Stimulated activated CD4-positive, alpha-beta T cell treated with anti-CD3 and anti-CD28 coated beads, Interleukin-1b, Interleukin-23, amount 100 ng/mL, for 4 hours (primary cell): ENCODE measurements at places on chromosomes 12 and 14.
A peak's percentile ranks its signal among the peaks of the same experiment; 100 is the strongest.

DNA sequence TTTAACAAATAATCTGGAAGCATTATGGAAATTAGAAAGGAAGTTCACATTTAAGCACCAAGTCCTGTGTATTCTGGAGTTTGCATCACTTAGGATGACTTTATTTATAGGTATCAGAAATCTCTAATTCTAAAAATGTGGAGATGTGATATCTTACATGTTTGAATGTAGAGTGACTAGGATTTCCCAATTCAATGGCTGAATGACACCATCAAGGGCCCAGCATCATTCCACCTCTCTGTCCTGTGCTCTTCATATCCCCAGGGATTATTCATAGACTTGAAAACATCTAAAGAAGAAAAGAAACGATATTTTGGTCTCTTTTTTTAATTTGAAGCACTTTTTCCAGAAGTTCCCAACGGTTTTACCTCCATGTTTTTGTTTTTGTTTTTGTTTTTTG lies 15.2 kb upstream of the METAP2 start:
- no peak for DNase-seq

DNA sequence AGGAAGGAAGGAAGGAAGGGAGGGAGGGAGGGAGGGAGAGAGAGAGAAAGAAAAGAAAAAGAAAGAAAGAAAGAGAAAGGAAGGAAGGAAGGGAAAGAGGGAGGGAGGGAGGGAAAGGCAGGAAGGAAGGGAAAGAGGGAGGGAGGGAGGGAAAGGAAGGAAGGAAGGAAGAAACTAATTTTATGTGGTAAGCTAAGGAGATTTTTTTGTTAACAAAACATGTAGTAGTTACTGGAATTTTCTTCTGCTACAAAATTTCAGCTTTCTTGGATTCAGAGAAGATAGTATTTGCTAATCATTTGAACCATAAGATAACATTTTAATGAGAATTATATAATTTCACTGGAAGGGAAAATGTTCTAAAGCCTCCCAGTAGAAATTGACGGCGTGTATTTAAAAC lies 437.8 kb upstream of the DCN start:
- DNase-seq, result no peak

GRCh38 chr12:19431407-19432308 lies 7.6 kb upstream of the AEBP2 start:
- no peak for DNase-seq

DNA sequence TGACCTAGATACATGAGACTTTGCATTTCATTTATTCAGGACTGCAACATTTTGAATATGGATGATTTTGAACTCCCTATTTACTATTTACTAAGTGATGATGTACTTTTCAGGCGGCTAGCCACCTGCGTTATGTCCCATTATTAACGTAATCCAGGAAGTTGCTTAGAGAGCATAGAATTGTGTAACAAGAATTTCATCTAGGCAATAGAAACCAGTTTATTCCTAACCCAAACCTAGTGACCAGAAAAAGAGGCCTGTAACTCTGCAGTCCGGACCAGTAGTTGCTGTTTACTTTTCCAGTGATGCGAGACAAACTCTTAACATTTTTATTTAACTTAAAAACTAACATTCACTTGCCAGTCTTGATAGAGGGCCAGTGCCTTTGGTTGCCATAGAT lies 12.3 kb downstream of the NUDT4 start:
- DNase-seq, result no peak

DNA sequence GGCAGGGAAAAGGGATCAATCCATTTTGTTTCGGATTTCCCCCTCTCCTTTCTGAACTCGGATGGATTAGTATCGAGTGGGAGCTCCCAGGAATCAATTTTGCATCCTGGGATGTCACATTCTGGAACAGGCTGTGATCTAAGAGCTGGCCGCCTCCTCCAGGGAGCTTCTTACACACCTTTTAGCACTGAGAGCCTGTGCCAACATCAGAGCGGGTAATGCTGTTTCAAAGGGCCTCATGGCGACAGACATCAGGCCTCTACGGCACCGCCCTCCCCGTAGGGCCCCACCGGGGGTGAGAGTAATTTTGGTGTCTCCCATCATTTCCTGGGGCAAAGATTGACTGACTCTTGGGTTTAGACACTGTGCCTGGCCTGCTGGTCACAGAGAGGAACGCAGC lies 2.7 kb downstream of the GALNT9 start:
- DNase-seq, result no peak

GRCh38 chr14:74083161-74083560 lies 1.1 kb downstream of the ALDH6A1 start:
- no peak for DNase-seq

GRCh38 chr12:25352083-25352918 lies 101.6 kb upstream of the KRAS start:
- no peak for DNase-seq

GRCh38 chr14:79101388-79101787 lies 931.2 kb downstream of the NRXN3 start:
- no peak for DNase-seq

- no peak for DNase-seq
Observed at GRCh38 chr12:66774929-66775328, 96.1 kb upstream of the GRIP1 start.

GRCh38 chr12:88235183-88235833 lies 93.2 kb downstream of the TMTC3 start:
- peak; percentile 2 for DNase-seq

- DNase-seq, result no peak
Observed at GRCh38 chr12:92030618-92031017, 115.0 kb downstream of the BTG1 start.

DNA sequence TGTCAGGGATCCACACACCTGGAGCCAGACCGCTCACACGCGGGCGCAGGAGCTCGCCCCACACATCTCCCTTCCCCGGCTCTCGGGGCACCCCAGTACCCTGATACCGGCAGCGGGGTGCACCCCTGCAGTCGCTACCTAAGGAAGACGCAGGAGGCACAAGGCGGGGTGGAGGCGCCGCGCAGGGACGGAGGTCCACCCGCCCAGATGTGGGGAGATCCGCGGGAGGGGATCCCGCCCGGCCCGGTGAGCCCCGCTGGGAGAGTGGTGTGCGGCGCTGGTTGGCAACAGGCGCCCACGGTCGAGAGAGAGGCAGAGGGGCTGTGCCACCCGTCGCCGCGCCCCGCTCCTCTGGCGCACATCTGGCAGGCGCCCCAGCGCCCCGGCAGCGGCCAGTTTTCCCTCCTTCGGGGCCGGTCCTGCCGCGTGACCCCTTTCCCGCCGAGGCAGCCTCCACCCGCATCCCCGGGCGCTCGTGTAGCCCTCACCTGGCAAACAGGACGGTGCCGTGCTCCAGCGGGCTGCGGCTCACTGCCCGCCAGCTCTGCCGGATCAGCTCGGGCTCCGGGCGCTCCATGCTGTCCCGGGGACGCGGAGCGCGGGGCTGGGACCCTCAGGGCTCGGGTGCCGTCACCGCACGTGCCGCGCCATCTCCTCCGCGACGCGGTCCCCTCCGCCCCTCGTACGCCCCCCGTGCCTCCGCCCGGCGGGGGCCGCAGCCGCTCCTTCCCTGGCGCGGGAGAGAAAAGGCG lies 469 bp downstream of the NGB start:
- no peak for DNase-seq

- DNase-seq, result no peak
Observed at GRCh38 chr12:52494518-52494917, 1.5 kb upstream of the KRT6A start.

- DNase-seq, result no peak
Observed at GRCh38 chr12:107632246-107632645, 53.4 kb upstream of the PWP1 start.

- no peak for DNase-seq
Observed at GRCh38 chr14:90061685-90062126, at the start of gene KCNK13. KCNK13 (plus strand) TSS chr14:90061994; CDS start chr14:90062206, 212 bp downstream.

GRCh38 chr14:94682061-94682516 lies 69.9 kb downstream of the SERPINA3 start:
- DNase-seq, result no peak

DNA sequence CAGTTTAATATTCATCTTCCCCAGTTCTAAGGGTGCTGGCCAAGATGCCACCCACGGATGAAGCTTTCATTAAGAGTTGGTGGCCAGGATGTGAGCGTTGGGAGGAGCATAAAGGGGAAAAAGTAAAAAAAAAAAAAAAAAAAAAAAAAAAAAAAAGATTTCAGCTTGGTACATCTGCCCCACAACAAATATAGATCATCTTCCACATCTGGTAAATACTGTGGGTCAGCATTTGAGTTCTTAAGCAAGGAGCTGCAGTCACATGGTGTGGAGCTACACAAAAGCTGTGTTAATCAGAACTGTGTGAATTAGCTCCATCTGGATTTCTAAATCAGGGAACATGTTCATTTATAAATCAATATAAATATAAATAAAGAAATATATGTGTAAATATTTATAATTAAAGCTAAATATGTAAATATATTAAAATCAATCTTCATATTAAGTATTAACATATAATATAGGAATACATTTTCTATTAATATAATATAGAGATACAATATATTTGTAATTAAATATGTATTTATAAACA lies 262.3 kb downstream of the NUAK1 start:
- no peak for DNase-seq

GRCh38 chr12:99493197-99493596 lies 154.4 kb upstream of the GARIN6 start:
- no peak for DNase-seq

- DNase-seq, result no peak
Observed at GRCh38 chr14:38839694-38840365, 263.2 kb downstream of the SEC23A start.

GRCh38 chr12:4813741-4814140 lies 93.5 kb downstream of the GALNT8 start:
- no peak for DNase-seq

GRCh38 chr14:95530473-95531276 lies 4.2 kb upstream of the GLRX5 start:
- no peak for DNase-seq

GRCh38 chr14:55926007-55926406 lies 192.2 kb upstream of the PELI2 start:
- DNase-seq, result no peak
